ENCODE measurements at places on chromosomes 5 and 9.
A peak's percentile ranks its signal among the peaks of the same experiment; 100 is the strongest.

DNA sequence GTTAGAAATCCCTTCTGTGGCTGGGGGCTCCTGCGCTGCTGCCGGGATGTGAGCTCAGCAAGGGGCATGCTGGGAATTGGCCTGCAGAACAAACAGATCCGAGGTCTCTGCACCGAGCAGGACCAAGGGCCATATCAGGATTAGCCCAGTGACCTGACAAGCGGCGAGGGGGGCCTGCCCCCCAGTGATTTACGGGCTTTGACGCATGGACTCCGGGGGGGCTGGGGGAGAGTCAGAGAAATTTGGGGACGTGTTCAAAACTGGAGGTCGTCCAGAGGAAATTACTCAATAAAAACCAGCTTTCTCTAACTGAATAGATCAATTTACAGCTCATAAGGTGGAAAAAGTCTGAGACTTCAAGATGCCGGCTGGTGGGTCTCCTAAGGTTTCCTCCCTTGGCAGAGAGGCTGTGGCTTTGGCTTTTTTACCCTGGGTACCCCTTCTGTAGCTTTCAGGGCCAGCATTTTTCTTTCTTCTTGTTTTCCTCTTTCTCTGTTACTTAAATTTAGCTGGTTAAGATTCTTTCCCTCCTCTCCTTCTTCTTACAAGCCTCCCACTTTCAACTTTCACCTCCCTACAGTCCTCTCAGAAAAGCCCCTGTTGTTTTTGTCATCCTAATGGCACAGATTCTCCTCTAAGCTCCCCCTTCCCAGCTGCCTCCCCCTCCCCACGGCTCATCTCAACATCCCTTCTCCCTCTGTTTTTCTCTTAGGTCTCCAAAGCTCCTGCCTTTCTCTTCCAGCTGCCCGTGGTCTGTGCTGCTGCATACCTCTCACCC, 551.0 kb downstream of the CCDC171 start:
- DNase-seq, result no peak

GRCh38 chr5:134543820-134544614, 18.5 kb downstream of the JADE2 start:
- DNase-seq, result no peak

DNA sequence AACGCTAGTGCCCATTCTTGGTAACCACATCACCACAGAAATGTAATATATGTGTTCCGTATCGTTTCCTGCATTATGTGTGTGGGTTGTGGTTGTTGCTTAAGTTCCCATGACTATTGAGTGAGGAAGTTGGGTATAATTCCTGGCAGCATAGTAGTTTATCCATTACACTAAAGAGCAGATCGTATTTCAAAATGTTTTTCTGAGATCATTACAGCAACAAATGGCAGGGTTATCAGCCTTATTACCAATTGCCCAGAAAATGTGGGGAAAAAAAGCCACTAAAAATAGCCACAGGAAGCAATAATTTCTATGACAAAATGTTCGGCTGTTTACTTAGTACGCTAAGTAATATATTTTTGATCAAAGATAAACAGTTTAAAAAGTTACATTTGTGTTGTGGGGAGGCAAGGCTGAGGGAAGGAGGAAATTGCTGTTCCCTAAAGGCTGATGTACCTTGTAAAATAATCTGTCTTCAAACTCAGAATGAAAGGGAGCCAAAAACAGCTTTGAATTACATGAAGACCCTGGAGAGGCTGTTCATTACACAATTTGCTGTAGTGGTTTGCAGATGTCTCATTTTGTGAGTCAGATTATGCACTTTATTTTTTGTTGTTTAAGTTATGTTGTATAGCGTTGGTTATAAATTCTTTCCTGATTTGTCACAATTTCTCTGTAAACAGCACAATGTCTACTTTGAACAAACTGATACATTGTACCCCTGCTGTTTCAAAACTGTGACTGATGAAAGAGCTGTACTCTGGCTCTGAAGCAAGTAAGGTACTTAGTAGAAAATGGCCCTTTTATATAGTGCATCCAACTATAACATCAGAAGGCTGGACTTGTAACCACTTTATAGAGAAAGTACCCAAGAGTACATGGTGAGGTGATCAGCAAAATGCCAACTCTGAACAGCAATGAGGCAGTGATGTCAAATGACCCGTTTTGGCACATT, 1028.5 kb downstream of the NR2F1-AS1 start:
- no peak for DNase-seq

DNA sequence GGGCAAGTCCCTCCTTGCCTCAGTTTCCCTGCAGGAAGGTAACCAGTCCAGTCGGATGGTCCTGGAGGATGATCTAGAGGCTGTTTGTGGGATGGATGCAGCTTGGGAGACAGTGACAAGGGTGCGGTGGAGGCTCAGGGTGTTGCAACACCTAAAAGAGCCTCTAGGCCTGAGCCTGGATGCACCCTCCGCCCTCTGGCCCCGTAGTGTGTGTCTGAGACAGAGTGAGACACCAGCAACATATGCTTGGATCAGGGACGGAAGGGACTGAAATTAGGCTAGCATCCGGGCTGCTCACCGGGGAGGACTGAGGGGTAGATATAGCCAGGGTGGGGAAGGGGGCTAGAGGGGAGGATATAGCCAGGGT, 1.1 kb downstream of the CRAT start:
- DNase-seq, result no peak

GRCh38 chr9:18092138-18092537, 381.8 kb upstream of the ADAMTSL1 start:
- DNase-seq, result no peak

DNA sequence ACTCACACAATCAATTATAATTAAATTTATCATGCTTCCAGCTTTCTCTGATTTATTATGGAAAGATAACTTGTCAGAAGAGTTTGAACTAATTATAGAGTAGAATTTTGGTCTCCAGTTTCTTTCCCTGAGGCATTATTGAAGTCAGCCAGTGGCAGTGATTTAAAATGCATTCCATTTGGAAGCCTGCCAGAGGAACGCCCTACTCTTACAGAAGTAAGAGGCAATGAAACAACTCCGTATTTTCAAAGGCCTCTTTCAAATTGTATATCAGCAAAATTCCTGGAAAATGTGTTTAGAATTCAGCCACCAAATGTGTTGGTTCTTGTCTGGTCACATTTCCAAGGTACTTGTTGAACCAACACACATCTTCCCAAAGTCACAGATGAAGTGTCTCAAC, 640.9 kb downstream of the SEMA5A start:
- no peak for DNase-seq

DNA sequence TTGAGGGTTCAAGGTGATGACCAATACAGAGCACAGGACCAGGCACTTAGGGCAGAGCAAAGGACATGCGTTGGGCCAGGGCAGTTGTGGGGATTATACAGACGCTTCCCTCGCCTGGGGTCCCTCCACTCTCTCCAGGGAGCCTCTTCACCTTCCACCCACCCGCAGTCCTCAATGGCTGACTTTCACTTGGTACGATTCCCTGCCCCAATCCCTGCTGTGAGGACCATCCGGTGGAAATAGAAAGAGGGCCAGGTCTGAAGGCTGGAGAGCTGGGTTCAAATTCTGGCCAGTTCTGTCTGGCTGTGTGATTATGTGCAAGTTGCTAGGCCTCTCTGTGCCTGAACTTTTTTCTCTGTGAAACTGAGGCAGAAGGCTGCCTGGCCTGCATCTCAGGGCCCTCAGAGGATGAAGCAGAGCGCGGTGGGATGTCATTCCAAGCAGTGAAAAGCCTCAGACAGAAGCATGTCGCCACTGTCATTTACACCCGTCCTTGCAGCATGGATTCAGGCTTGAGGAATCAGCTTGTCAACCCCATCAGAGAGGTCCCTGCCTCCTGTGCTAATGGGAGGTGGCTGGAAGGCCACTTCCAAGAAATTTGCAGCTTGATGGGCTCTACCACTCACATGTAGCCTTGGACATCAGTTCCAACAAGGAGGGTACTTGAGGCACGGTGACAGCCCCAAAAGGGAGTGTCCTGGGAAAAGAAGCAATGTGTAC, 206.6 kb upstream of the IER5L start:
- no peak for DNase-seq

DNA sequence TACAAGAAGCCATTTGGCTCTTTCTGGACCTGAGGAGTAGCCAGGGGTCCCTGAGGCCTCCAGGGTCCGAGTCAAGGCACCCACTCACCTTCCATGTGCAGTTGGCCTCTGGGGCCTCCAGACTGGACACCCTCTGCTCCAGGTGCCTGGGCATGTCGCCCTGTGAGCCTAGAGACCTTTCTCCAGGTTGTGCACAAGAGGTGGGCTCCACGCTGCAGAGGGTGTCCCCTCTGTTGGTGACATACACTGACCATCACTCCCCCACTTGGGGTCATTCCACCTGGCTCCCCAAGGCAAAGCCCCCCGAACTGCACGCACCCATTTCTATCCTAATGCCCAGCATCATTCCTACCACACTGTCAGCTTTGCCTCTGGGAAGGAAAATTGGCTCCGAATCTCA, 48.8 kb downstream of the RASGEF1C start:
- no peak for DNase-seq

DNA sequence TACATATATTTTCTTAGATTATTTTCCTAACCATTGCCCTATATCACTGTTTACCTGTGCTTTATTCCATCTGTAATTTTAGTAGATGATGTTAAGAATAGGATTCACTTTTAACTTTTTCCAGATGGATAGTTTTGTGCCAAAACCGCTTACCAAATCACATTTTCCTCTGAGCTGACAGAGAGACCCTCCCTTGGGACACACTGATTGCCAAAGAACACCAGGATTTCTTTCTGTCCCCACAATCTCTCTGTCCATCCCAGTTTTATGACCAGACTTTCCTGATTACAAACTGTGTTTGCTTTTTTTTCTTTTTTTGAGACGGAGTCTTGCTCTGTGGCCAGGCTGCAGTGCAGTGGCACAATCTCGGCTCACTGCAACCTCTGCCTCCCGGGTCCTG, 81.3 kb upstream of the SPATA31C2 start:
- no peak for DNase-seq

- DNase-seq, result peak; percentile 33
These were observed 24.5 kb downstream of the CAVIN4 start for GRCh38 chr9:100602342-100602801.

DNA sequence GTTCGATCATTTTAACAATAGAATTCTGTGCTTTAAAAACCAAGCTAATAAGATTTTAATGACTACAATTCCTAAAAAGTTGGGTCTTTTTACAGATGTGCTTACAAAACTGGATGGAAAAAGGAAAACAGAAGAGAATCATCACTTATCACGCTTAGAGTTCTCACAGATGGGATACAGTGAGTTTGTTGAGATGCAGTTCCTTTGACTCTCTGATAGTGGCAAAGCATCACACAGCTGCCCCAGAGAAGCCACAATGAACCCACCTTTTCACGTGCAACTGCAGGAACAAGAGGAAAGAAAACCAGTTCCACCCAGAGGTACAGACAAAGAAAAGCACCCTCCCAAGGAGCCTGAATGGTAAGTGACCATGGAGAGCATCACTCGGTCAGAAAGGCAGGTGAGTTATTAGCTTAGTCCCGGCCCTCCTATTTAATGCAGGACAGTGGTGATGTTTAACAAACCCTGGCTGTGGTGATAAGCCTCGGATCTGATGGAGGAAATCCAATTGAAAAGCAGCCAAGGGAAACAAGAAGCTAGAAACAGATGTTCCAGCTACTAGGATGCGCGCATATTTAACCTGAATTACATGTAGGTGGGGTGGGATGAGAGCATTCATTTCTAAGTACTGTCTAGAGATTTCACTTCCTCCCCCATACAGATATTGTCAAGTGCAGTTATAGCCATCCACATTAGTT, 167.7 kb downstream of the TARS1 start:
- DNase-seq, result no peak

- DNase-seq, result no peak
These were observed 15.0 kb downstream of the CNTFR start for GRCh38 chr9:34574571-34574970.

DNA sequence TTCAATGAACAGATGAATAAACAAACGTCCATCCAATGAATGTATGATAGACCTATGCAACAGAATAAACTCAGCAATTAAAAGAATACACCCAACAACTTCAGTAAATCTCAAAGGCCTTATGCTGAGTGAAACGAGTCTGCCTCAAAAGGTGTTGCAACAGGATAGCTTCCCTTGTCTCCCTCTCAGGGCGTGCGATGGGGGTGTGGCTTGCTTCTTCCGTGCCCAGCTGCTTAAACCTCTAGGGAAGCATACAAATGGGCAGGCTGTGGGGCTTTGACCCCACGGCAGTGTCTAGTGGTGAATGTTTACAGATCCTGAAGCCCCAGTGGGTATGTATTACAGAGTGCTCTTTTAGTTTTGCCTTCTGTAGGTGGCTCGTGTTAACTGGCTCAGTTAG, 87.0 kb upstream of the CCL21 start:
- no peak for DNase-seq

DNA sequence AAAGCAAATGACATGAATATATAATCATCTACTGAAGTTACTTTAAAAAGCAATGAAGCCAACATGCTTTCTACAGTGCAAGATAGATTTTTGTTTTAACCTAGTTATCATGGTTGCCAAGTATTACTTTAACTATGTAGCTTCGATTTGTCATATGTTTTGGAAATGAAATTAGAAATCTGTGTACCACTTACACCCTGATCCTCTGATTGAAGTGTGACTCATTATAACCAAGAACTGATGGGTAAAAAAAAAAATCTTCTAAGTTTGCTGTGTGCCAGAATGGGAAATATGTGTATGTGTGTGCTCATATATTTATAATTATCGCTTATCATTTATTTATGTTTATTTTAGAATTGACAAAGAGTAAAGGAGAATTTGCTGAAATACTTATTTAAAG, 9.1 kb upstream of the CDC42SE2 start:
- no peak for DNase-seq

DNA sequence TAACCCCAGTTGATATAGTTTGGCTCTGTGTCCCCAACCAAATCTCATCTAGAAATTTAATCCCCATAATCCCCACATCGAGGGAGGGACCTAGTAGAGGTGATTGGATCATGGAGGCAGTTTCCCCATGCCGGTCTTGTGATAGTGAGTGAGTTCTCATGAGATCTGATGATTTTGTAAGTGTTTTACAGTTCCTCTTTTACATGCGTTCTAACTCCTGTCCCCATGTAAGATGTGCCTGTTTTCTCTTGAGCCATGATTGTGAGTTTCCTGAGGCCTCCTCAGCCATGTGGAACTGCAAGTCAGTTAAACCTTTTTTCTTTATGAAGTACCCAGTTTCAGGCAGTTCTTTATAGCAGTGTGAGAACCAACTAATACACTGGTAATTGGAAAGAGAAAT, 73.6 kb downstream of the CDH12 start:
- no peak for DNase-seq

- DNase-seq, result no peak
These were observed 108.9 kb upstream of the POU5F2 start for GRCh38 chr5:93850311-93850710.

- no peak for DNase-seq
These were observed 15.9 kb upstream of the GPX3 start for GRCh38 chr5:151004499-151004898.

DNA sequence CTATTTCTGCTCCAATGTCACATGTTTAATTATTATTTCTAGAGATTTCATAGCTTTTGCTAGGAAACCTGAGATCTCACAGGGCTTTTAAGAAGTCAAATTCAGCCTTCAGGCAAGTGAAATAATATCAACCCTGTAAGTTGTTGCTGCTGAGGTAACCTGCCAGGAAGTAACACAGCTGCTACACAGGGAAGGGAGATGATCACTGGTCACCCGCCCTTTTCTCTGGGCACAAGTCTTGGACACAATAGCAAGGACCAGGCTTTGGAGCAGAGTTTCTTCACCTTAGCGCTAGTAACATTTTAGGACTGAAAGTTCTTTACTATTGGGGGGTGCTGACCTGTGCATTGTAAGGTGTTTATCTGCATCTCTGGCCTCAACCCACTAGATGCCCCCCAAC, 50.1 kb downstream of the PTTG1 start:
- no peak for DNase-seq

- no peak for DNase-seq
These were observed 42.7 kb downstream of the CYLC2 start for GRCh38 chr9:103037508-103038477.

- DNase-seq, result no peak
These were observed 29.7 kb downstream of the PPP1R2B start for GRCh38 chr5:156879665-156880285.
